ENCODE measurements at places on chromosomes 7 and 10. TPM values are rescaled to one million over a fixed set of nuclear protein-coding genes. Genes with fewer than 3 reads are reported as not detected.

GSAP gene
- polyA plus RNA-seq = 4.4 TPM

CPED1 gene
- polyA plus RNA-seq = 83.2 TPM

ADAP1 gene
- 1.1 TPM for polyA plus RNA-seq

GSTO2 gene
- 5.9 TPM for polyA plus RNA-seq

DNA sequence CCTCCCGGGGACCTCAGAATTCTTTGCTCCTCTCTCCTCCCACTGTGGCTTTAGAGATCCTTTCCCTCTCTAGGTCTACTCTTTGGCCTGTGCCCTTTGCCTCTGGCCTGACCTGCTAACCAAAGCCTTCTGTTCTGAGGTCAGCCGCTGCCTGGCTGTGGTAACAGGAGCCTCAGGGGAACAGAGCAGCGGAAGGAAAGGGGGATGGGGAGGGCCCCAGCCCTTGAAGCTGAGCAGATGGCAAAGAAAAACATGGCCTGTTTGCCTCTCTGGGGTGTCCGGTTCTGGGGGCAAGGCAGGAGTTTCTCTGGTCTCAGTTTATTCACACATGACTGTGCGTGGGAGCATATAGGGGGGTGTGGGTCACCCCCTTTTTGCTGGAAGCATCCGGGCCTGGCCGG is 28.2 kb downstream of the COL26A1 start:
- DNase-seq = no peak

- no peak for DNase-seq
Measured at GRCh38 chr10:64369885-64370773, 848.9 kb downstream of the REEP3 start.

DNA sequence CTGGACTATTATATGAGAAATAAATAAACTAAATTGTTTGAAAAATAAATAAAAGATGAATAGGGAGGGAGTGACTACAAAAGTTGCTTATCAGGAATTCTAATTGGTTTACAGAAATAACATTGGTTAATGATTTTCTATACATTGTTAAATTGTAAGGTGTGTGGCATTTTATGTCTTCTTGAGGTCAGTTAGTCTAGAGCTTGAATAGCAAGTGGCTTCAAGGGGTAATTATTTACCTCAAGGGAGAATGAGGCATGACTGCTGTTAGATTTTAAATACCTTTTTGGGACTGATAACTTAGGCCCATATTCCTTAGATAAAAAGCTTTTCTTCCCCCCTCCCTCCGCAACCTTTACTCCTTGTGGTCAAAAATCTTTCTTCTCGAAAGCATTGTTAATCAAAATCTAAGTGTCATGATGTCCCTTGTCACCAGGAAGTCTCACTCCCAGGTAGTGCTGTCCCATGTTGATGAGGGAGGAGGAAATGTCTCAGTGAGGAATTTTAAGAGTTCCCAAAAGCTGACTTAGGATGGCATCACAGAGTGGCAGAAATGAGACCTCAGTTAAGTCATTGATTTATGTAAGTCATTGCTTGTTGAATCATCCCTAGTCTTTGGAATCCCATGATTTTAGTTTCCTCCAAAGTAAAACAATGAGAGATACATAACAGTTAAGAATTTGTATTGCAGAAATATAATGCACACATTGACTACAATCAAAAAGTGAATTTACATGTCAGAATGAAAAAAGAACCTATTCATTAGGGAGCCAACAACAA is 71.5 kb downstream of the MAPK8 start:
- no peak for DNase-seq

DNA sequence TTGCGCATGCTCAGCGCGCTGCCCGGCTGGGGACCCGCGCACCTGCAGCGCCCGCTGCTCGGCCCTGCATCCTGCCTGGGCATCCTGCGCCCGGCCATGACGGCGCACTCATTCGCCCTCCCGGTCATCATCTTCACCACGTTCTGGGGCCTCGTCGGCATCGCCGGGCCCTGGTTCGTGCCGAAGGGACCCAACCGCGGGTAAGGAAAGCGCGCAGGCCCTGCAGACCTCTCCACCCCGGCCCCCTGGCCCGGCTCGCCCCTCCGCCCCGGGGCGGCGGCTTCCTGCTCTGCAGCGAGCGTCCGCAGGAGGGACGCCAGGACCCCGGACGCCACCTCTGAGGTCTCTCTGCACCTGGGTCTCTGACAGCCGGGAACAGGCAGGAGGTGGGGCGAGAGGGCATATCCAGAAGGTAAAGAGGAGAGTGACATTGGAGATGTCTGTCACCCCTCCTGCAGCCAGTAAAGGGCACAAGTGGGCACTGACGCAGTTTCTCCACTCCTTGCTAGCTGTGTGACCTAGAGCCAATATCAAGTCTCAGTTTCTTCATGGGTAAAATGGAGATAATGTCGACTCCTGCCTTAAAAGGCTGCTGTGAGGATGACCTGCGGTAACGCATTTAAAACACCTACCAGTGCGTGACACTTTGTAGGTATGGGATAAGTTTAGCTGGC is 338 bp downstream of the ATP6V0E2 start:
- DNase-seq = no peak

- no peak for DNase-seq
Measured at GRCh38 chr10:71440506-71441035, 43.9 kb downstream of the CDH23 start.

DNA sequence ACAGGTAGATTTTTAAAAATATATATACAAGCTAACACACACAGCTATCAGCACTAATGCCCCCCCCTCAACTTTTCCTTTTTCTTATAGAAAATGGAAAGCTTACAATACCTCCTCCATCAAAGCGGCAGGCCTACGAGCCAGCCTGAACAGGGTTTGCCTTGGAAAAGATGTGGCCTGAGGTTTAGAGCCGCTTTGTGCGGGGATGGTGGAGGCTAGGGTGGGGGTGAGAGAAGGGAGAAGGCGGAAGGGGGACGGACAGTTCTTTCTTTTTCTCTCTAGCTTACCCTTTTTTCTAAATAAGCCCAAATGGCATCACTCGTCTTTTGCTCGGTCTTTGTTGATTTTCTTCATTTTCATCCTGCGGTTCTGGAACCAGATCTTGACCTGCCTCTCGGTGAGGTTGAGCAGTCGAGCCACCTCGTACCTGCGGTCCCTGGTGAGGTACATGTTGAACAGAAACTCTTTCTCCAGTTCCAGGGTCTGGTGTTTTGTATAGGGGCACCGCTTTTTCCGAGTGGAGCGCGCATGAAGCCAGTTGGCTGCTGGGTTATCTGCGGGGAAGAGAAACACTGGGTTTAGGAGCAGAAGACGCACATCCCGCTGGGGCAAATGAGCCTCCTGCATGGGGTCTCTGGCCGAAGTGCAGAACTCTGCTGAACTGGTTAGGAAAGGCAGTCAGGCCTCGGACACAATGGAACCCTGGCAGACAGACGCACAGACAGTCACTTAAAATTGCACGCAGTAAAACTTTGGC is 1.9 kb downstream of the HOXA9 start:
- DNase-seq = no peak

GRCh38 chr7:152459724-152460251 is 24.0 kb upstream of the KMT2C start:
- no peak for DNase-seq

GRCh38 chr10:637771-638195 is 51.7 kb downstream of the DIP2C start:
- DNase-seq = no peak

DNA sequence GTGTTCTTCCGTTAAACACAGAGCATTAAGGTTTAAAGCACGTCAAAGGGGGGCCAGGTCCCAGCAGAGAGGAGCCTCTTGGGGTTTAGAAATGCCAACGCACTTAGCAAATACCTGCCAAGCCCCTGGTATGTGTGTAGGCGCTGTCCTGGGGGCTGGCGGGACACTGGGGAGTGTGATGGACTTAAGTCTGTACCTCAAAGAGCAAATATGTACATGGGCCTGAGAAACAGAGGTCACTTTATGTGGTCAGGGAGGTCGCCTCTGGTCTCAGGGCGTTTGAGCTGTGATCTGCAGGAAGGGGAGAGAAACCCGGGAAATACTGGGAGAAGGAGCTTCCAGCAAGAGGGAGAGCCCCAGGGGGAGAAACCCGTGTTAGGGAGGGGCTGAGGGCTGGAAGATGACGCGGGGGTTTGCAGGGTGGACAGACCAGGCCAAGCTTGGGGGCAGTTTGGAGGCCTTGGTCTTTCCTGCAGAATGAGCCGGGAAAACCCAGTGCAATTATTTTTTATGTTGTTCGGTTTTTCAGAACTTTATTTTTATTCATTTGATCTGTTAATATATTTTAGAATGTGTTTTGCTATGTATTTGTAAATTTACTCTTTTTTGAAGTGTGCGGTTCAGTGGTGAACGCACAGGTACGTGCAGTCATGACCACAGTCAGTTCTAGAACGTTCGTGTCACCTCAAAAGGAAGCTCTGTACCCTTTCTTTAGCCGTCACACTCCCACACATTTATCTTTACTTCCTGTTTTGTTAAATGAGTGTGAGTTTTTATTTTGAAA is 441.4 kb upstream of the FOXK1 start:
- DNase-seq = no peak

- no peak for DNase-seq
Measured at GRCh38 chr10:71184421-71184820, 27.9 kb upstream of the UNC5B start.

GRCh38 chr10:46227936-46228562 is 58.7 kb upstream of the ANTXRL start:
- no peak for DNase-seq
